ENCODE measurements at places on chromosomes 7 and 10. TPM values are rescaled to one million over a fixed set of nuclear protein-coding genes. Genes with fewer than 3 reads are reported as not detected.

Gene OR6V1
- total RNA-seq = not detected

Gene ZSCAN25
- total RNA-seq = 19.6 TPM

Gene ASB10
- total RNA-seq = not detected

DNA sequence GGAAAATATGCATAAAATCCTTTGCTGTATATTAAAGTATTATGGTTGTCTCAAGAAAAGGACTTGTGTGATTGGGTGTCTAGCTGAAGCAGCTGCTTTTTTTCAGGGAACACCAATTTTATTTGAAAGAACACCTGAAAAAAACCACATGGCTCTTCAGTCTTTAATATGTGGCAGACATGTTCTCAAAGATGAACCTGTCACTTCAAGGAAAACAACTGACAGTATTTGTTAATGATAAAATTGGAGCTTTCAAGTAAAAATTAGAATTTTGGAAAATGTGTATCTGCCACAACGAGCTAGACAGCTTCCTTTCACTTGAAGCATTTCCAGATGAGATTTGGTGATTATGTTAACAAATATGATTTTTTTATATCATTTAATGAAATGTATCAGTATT is 59.3 kb downstream of the INHBA start:
- H3K27ac ChIP-seq = no peak overlapping the region
- H3K36me3 ChIP-seq = no peaks in the 10 kb centered on the region
- peaks cover 18% of the 10 kb centered on the region for H3K4me1 ChIP-seq
- no peak for DNase-seq

- H3K27ac ChIP-seq = no peak overlapping the region
- no peak overlapping the region for H3K4me3 ChIP-seq
- H3K27me3 ChIP-seq = no peaks in the 10 kb centered on the region
Measured at GRCh38 chr7:55109404-55110167, 90.8 kb downstream of the EGFR start.

DNA sequence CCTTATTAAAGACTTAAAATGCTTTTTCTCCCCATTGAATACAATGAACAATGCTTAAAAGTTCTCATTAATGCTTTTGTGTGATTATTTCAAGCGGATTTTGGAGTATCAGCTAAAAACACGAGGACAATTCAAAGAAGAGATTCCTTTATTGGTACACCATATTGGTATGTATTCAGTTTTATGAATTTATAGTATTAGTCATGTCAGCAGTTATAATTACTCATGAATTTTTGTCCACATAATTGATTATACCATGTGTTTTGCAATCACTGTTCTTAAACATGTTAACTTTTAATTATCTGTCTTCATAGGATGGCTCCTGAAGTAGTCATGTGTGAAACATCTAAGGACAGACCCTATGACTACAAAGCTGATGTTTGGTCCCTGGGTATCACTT is 31.9 kb downstream of the SLK start:
- H3K4me1 ChIP-seq = no peaks in the 10 kb centered on the region
- no peaks in the 10 kb centered on the region for H3K27me3 ChIP-seq
- DNase-seq = no peak
- peaks cover 50% of the 10 kb centered on the region for H3K36me3 ChIP-seq
- H3K27ac ChIP-seq = no peak overlapping the region

DNA sequence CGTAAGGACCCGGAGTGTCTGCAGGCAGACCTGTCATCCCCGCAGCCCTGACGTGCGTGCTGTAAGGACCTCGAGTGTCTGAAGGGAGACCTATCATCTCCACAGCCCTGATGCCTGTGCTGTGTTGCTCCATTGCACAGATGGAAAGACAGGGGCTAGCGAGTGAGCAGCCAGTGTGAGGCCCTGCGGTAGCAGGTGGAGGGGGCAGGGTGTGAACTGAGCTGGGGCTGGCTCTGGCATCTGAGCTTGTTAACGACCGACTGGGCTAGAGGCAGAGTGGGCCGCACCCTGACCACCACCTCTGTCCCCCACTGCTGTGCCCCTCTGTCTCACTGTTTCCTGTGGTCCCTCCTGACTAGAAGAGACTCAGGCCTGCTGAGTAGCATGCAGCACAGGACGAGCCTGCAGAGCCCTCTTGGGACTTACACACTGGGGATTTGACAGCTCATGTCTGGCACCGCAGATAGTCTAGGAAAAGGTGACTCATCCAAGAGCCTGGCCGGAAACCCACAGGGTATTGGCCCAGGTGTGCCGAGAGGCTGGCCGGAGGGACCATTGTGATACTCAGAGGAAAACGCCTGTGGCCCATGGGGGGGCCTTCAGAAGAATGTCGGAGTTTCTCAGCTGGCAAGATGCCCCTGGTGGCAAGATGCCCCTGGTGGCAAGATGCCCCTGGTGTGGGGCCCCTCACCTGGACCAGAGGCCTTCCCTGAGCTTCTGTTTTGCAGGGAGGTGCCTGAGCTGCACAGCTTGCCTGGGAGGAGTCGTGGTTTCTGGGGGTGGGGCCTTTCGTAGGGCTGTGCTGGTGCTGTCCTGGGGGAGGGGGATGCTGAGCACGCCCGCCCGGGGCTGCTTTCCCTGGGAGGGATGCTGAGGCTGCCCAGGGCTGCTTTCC is 34.3 kb downstream of the INPP5A start:
- no peaks in the 10 kb centered on the region for H3K27me3 ChIP-seq
- H3K4me3 ChIP-seq = peak overlapping the region; percentile 35
- peak; percentile 85 for DNase-seq
- H3K4me1 ChIP-seq = peaks cover 8% of the 10 kb centered on the region
- H3K27ac ChIP-seq = no peak overlapping the region

- H3K4me1 ChIP-seq = no peaks in the 10 kb centered on the region
- peaks cover 20% of the 10 kb centered on the region for H3K27me3 ChIP-seq
- no peak overlapping the region for H3K27ac ChIP-seq
- DNase-seq = no peak
Measured at GRCh38 chr7:27424749-27425148, 182.1 kb downstream of the EVX1 start.

- H3K4me3 ChIP-seq = no peak overlapping the region
- no peak for DNase-seq
- H3K27ac ChIP-seq = peak overlapping the region; percentile 1
- no peaks in the 10 kb centered on the region for H3K27me3 ChIP-seq
- H3K36me3 ChIP-seq = no peaks in the 10 kb centered on the region
- H3K4me1 ChIP-seq = peaks cover 9% of the 10 kb centered on the region
Measured at GRCh38 chr7:84848219-84848973, 338.5 kb downstream of the SEMA3D start.

- no peak overlapping the region for H3K4me3 ChIP-seq
- H3K36me3 ChIP-seq = no peaks in the 10 kb centered on the region
- DNase-seq = no peak
- no peak overlapping the region for H3K27ac ChIP-seq
- peaks cover 8% of the 10 kb centered on the region for H3K4me1 ChIP-seq
- H3K27me3 ChIP-seq = no peaks in the 10 kb centered on the region
Measured at GRCh38 chr10:113222207-113222606, 272.2 kb downstream of the TCF7L2 start.

- H3K36me3 ChIP-seq = peaks cover 2% of the 10 kb centered on the region
- H3K27ac ChIP-seq = no peak overlapping the region
- no peak for DNase-seq
- no peak overlapping the region for H3K4me3 ChIP-seq
Measured at GRCh38 chr10:119461380-119461779, 81.1 kb downstream of the RGS10 start.

DNA sequence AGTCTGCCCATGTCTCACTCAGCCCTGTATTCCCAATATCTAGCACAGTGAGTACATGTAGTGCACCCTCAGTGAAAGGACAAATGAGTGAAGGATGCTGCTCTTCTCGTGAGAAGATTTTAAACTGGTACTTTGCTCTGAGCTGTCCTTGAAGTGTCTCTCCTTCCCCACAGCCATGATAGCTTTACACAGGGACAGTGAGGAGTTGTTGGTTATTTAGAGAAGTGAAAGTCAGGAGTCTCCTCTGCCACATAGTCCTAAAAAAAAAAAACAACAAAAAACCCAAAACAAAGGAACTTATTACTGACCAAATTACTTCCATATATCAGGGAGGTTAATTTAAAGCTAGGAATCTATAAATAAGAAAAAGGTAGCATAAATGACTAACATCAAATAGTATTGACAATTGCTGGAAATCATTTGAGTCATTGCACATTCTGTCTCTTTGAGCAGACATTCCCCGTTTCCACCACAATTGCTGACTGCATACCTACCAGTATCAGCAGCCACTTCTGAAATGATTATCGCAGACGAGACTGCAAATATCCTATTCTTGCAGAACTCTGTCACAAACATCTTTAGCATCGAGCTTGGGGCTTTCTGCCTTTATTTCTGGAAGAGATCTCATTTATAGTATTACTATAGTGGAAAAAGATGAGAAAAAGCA is 202.1 kb downstream of the PTEN start:
- no peak for DNase-seq
- H3K4me3 ChIP-seq = no peak overlapping the region
- peaks cover 30% of the 10 kb centered on the region for H3K4me1 ChIP-seq
- no peaks in the 10 kb centered on the region for H3K36me3 ChIP-seq
- H3K27me3 ChIP-seq = no peaks in the 10 kb centered on the region

DNA sequence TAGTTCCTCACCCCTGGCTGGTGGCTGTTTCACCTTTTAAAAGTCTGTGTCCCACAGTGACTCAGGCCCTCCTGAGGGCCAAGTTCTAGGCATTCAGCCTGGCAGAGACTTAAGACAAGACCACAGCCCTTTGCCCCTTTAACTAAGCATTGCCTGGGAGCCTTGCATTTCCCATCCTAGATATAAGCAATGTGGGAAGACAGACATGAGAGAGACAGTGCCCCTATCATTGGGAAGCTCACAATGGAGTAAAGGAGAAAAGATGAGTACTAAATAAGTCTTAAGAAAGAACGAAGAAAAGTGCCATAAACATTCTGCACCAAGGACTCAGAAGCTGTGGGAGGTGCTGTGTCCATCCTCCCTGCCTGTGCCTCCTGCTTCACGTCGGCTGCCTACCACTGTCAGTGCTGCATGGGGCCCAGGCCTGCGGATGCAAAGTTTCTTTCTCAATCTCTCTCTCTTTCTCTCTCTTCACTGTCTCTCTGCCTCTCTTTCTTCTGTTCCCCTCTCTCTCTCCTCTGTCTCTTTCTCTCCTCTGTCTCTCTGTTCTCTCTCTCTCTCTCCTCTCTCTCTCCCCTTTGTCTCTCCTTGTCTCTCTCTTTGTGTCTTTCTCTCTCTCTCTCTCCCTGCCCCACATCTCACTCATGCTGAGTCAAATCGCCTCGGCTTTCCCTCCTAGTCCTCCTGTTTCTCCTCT is 21.5 kb downstream of the GPRIN2 start:
- no peak overlapping the region for H3K27ac ChIP-seq
- DNase-seq = no peak
- H3K4me3 ChIP-seq = no peak overlapping the region
- H3K36me3 ChIP-seq = no peaks in the 10 kb centered on the region
- peaks cover 21% of the 10 kb centered on the region for H3K4me1 ChIP-seq
- H3K27me3 ChIP-seq = no peaks in the 10 kb centered on the region

Gene RALA
- total RNA-seq = 30.5 TPM

Gene TRPV5
- total RNA-seq = not detected

DNA sequence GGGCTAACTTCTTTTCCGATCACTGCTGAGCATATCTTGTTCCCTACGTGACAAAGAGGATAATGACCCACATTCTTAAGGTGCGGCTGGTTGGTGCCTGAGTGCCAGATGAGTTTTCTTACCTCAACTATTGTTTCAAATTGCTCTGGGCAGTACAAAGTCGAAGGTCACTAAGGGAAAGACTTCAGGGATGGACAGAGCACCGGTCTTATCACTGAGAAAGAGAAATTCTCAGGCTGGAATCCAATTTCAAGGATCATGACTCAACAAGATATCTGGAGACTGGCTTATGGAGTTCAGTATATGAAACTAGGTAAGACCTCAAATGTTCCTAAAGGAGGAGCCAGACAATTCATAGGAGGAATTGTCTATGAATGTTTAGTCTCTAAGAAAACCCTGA is 780.3 kb downstream of the SUGCT start:
- H3K4me1 ChIP-seq = peaks cover 25% of the 10 kb centered on the region
- H3K4me3 ChIP-seq = no peak overlapping the region
- no peak overlapping the region for H3K27ac ChIP-seq
- no peaks in the 10 kb centered on the region for H3K36me3 ChIP-seq
- no peak for DNase-seq

Gene NUTM2B
- 1.3 TPM for total RNA-seq

DNA sequence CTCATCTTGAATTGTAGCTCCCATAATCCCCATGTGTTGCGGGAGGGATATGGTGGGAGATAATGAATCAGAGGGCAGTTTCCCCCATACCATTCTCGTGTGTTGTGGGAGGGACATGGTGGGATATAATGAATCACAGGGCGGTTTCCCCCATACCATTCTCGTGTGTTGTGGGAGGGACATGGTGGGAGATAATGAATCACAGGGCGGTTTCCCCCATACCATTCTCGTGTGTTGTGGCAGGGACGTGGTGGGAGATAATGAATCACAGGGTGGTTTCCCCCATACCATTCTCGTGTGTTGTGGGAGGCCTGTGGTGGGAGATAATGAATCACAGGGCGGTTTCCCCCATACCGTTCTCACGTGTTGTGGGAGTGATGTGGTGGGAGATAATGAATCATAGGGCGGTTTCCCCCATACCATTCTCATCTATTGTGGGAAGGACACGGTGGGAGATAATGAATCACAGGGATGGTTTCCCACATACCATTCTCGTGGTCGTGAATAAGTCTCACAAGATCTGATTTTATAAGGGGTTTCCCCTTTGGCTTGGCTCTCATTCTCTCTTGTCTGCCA is 271.0 kb downstream of the MAD1L1 start:
- no peak overlapping the region for H3K4me3 ChIP-seq
- H3K36me3 ChIP-seq = peaks cover 22% of the 10 kb centered on the region
- peak overlapping the region; percentile 16 for H3K27ac ChIP-seq
- DNase-seq = no peak

Gene AOC1
- total RNA-seq = not detected

Gene C10orf62
- not detected for total RNA-seq

DNA sequence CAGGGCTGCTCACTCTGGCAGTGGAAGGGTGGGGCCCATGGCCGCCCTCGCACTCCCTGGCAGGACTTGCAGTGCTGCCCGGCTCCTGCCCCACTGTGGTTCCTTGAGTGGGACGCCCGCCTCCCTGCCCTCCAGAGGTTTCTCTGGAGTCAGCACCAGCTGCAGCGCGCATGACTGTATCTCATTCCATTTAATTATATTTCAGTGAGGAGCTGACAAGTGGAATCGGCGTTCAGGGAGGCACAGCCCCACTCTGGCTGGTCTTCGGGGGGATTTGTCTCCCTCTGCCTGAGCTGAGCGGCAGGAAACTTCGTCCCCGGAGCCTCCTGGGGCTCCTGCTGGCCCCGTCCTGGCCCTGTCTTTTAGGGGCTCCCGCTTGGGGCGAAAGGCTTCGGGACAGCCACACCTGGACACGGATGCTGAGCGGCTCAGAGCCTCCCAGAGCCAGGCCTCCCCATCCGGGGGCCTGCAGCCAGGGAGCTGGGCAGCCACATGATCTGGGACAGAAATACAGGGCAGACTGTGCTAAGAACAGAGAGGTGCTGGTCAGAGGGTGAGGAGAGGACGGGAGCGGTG is 75.3 kb upstream of the NKX6-2 start:
- no peak overlapping the region for H3K4me3 ChIP-seq
- no peak overlapping the region for H3K27ac ChIP-seq
- no peak for DNase-seq
- peaks cover 21% of the 10 kb centered on the region for H3K27me3 ChIP-seq
- H3K36me3 ChIP-seq = no peaks in the 10 kb centered on the region
- no peaks in the 10 kb centered on the region for H3K4me1 ChIP-seq

- H3K4me1 ChIP-seq = no peaks in the 10 kb centered on the region
- no peak for DNase-seq
- H3K27ac ChIP-seq = no peak overlapping the region
- peaks cover 2% of the 10 kb centered on the region for H3K36me3 ChIP-seq
- no peaks in the 10 kb centered on the region for H3K27me3 ChIP-seq
Measured at GRCh38 chr7:78247910-78248689, 449.5 kb downstream of the PHTF2 start.

Data from osteocyte (in vitro differentiated cells).